ENCODE measurements at places on chromosomes 5 and 9. TPM values are rescaled to one million over a fixed set of nuclear protein-coding genes. Genes with fewer than 3 reads are reported as not detected.

SLC36A2 gene
- total RNA-seq = not detected

DNAI1 gene
- 0.26 TPM for total RNA-seq

BTNL9 gene
- not detected for total RNA-seq

RBM18 gene
- 11.1 TPM for total RNA-seq

PAPPA gene
- 16.3 TPM for total RNA-seq
